Stimulated activated CD4-positive, alpha-beta T cell treated with anti-CD3 and anti-CD28 coated beads, Interleukin-4, amount 100 ng/mL, for 24 hours (primary cell): ENCODE measurements at places on chromosomes 11 and 22.

GRCh38 chr11:131005829-131006228, 89.5 kb upstream of the SNX19 start:
- DNase-seq = no peak

- no peak for DNase-seq
These were observed 19.2 kb downstream of the NTM start for GRCh38 chr11:131389582-131389981.

DNA sequence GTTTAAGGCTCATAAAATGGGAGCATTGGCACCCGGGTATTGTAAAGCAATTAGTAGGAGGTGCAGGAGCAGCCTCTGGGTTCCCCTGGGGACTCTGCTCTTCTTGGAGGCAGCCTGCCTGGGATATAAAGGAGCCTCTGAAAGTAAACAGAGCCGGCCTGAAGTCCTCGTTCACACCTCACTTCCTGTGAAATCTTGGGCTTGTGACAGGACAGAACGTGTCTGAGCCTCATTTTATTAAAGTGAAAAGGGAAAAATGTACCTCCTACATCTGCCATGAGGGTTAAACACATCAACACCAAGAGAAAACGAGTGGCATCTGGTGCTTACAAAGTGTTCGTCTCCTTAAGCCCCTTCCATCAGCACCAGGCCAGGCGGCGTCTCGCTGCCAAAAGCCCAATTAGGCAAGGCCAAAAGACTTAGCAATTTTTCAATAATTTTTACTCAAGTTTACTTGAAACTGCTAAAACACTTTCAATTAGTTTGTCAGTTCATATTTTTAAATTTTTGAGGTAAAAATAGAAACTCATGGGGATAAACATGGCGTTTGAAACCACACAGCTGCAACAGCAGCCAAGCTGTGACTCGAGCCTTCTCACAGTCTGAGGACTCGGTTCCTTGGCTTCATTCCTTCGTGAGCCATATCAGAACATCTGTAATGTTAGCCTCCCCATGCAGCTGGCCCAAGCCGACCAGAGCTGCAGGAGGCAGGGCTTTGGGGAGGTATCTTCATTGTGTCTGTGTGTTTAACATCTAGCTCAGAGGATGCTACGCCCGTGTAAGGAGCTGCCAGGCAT, 33.6 kb downstream of the MAP6 start:
- DNase-seq = no peak

- peak; percentile 70 for DNase-seq
These were observed at the start of gene CDC42EP2 for GRCh38 chr11:65314501-65315203. Gene CDC42EP2 (plus strand): TSS chr11:65314866. CDS start chr11:65320899, 6,033 bp downstream.

- no peak for DNase-seq
These were observed 53.8 kb upstream of the ME3 start for GRCh38 chr11:86726118-86726753.
